ENCODE measurements at places on chromosomes 6 and 20. TPM values are rescaled to one million over a fixed set of nuclear protein-coding genes. Genes with fewer than 3 reads are reported as not detected.

The OR11A1 gene
- total RNA-seq: not detected

DNA sequence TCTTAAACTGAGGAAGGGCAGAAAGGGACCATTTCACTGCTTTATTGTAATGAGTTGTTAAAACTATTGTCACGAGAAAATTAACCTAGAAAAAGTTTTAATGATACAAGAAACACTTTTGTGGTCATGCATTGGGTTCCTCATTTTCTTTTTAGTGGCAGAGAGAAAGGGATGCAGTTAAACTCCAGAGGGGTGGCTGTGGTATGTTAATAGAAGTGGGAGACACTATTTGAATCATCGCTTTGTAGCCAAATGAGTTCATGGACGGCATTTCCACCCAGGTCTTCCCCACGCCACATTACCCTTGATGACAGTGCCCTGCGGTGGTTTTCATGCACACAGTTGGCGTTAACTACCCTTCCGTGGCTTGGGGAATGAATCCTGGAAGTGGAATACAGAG is 235.6 kb downstream of the PLCB1 start:
- no peaks in the 10 kb centered on the region for H3K27me3 ChIP-seq
- H3K4me3 ChIP-seq: no peak overlapping the region
- H3K4me1 ChIP-seq: peaks cover 5% of the 10 kb centered on the region
- DNase-seq: no peak

GRCh38 chr6:125792172-125792571 is 1.4 kb downstream of the NCOA7 start:
- no peak overlapping the region for H3K27ac ChIP-seq
- peak overlapping the region; percentile 90 for H3K4me3 ChIP-seq
- H3K36me3 ChIP-seq: peaks cover 23% of the 10 kb centered on the region
- H3K4me1 ChIP-seq: peaks cover 54% of the 10 kb centered on the region

The DCDC2 gene
- not detected for total RNA-seq
